ENCODE measurements at places on chromosomes 5 and 9.

GRCh38 chr5:143436871-143437270 is 33.4 kb upstream of the NR3C1 start:
- no peak for DNase-seq

- DNase-seq: no peak
Measured at GRCh38 chr9:84711398-84711777, 41.9 kb downstream of the NTRK2 start.

GRCh38 chr9:117763314-117763713 is 59.1 kb downstream of the TLR4 start:
- peak; percentile 31 for DNase-seq

- peak; percentile 73 for DNase-seq
Measured at GRCh38 chr5:141514330-141515133, 25.7 kb downstream of the PCDHGC5 start.

- DNase-seq: no peak
Measured at GRCh38 chr5:3509290-3509689, 86.3 kb upstream of the IRX1 start.

- no peak for DNase-seq
Measured at GRCh38 chr9:92978345-92978875, 31.1 kb downstream of the FGD3 start.

- no peak for DNase-seq
Measured at GRCh38 chr5:78754655-78755054, 106.1 kb upstream of the LHFPL2 start.

- DNase-seq: no peak
Measured at GRCh38 chr5:80414113-80414512, 6.2 kb downstream of the ZFYVE16 start.

GRCh38 chr5:133358271-133358670 is 254.1 kb downstream of the FSTL4 start:
- DNase-seq: no peak

DNA sequence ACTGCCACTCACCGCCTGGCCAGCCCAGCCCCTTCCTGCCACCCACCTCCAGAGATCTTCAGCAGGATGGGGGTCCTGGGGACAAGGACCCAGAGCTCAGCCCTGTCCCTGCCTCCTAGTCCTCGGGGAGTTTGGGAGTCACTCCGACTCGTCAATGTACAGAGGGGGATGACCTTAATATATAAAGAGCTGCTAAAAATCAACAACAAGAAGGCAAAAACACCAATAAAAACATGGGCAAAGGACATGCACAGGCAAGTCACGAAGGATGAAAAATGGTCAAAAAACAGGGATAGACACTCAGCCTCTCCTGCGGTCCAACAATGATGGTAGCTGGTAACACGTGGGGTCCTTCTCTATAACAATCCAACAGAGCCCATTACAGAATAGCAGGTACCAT is 4.7 kb upstream of the ASB6 start:
- no peak for DNase-seq

GRCh38 chr5:4847766-4848165 is 292.4 kb upstream of the ADAMTS16 start:
- no peak for DNase-seq

DNA sequence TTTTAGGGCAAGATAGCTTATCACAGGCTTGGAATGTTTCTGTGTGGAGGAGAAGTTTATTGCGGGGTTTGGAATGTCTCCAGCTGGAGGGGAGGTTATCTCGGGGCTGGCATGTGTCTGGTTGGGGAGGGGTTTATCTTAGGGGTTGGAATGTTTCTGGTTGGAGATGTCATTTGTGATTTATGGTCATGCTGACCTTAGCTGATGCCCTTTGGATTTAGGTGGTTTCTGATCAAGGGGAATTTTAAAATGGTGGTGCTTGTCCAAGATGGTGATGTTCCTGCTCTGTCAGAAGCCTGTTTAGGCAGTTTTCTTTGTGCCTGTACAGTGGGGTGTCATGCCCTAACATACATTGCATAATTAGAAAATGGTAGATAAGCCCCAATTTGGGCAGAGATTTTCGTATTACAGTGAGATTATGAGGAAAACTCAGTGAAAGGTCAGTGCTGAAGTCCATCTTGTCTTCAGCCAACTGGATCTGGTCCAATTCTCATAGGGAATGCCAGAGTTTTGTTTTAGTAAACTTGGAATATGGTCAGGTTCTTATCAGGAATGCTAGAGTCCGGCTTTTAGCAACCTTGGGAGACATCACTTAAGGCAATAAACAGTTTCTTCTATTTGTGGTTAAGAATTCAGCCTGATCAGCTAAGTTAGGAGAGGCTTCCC is 14.3 kb downstream of the CDK20 start:
- DNase-seq: peak; percentile 45

GRCh38 chr5:179504191-179504590 is 46.2 kb upstream of the RUFY1 start:
- DNase-seq: no peak

GRCh38 chr5:66170195-66170919 is 26.3 kb downstream of the SREK1 start:
- DNase-seq: no peak

- DNase-seq: peak; percentile 26
Measured at GRCh38 chr5:96812851-96813250, 5.1 kb upstream of the ERAP1 start.

GRCh38 chr5:61965490-61965889 is 340.5 kb upstream of the KIF2A start:
- DNase-seq: peak; percentile 58

DNA sequence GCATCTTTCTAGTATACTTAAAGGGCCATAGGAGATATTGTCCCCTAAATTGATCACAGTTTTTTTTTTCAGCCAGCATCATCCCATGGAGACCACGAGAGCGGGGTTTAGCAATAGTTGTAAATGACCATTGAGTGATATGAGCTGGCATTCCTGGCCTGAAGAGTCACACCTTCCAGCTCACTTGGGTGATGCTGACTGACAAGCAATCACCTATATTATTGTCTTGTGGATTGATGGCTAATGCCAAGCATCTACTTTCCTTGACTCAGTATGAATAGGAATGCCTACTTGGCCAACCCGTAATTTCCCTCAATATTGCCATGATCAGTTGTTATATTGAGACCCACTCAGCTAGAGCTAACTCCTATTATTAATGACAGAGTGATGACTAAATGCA is 70.5 kb downstream of the ADAMTSL1 start:
- no peak for DNase-seq

Measured in fibroblast of skin of scalp (primary cell).